ENCODE measurements at places on chromosomes 7 and 10.

GRCh38 chr10:13457958-13458686, 70.7 kb downstream of the BEND7 start:
- DNase-seq: peak; percentile 68

- DNase-seq: no peak
Measured at GRCh38 chr10:5563991-5564536, 39.3 kb downstream of the CALML3 start.

- DNase-seq: no peak
Measured at GRCh38 chr10:23779301-23779700, 340.4 kb downstream of the OTUD1 start.

GRCh38 chr7:101536232-101536631, 92.9 kb downstream of the MYL10 start:
- no peak for DNase-seq

GRCh38 chr7:30163231-30163894, 28.6 kb downstream of the MTURN start:
- no peak for DNase-seq

GRCh38 chr7:61111-61510, 131.3 kb upstream of the FAM20C start:
- no peak for DNase-seq

GRCh38 chr7:120799147-120799546, 58.8 kb downstream of the TSPAN12 start:
- no peak for DNase-seq

- DNase-seq: no peak
Measured at GRCh38 chr10:118838364-118838763, 83.6 kb upstream of the CACUL1 start.

DNA sequence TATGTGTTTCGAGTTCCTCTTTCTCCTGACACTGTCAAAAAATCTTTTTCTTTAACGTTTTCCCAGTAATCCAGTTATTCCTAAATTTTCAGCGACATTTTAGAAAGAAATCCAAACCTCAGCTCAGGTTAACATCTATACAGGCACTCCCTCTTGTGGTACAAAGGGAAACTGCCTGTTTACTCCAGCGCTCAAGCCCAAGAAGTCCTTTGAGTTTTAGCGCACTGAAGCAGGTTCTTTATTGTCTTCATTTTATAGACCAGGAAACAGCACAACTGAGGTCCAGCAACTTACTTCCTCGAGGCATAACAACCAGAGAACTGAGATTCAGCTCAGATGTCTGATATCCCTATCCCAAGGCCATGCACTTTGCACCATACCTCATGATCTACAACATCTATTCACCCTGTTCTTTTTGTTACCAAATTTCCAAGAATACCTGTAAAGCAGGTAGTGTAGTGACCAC, 287.2 kb upstream of the MKLN1 start:
- DNase-seq: peak; percentile 83

- DNase-seq: no peak
Measured at GRCh38 chr10:101762736-101763135, 13.2 kb downstream of the FGF8 start.

DNA sequence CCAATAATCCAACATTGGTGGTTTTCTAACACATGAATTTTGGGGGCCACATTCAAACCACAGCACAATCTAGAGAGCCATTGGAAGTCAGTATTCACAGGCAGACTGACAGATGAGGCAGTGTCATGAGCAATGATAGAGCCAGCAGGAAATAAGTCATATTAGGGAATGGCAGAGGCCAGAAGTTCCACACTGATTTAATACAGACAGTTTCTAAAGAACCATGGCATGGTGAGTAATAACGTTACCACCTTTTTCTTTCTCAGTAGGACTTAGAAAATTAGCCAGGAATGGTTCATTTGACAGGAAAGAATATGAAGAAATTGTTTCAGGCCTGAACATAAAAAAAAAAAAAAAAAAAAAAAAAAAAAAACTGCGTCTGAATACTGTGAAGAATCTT, 210.3 kb downstream of the GPAM start:
- no peak for DNase-seq

DNA sequence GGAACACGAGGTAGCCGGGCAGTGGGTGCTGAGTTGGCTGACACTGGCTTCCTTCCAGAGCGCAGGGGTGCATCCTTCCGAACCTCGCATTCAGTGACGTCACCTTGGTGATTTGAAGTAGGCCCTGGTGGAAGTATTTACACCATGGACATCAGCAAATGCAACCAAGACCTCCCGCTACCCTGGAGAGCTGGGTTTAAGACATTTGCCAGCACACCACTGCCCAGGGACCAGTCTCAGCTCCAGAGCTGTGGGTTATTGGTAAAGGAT, 106.4 kb upstream of the GPR26 start:
- no peak for DNase-seq

- no peak for DNase-seq
Measured at GRCh38 chr10:36198322-36198721, 556.2 kb upstream of the FZD8 start.

DNA sequence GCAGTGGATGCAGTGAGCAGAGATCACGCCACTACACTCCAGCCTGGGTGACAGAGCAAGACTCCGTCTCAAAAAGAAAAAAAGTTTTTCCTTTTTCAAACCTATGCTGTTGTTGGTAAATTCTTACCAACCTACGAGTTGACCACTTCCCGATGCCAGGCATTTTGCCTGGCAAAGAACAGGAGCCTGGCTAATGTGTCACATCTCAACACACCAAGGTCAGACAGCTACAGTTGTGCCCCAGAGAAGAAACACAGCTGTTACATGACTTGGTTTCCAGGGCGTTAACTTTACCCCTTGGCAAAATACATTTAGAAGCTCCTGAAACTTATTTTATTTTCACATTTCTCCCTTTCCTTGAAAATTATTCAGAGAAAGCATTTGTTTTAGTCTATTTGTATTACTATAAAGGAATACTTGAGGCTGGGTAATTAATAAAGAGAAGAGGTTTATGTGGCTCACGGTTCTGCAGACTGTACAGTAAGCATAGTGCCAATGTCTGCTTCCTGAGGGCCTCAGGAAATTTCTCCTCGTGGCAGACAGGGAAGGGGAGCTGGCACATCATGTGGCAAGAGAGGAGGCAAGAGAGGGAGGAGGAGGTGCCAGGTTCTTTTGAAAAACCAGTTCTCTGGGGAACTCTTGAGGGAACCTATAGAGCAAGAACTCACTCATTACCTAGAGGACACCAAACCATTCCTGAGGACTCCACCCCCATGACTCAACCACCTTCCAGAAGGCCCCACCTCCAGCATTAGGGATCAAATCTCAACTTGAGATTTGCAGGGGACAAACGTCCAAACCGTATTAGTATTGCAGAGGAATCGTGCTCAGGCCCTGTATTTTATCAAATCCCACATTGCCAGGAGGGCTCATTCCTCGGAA, 83.3 kb downstream of the PAXIP1 start:
- no peak for DNase-seq

DNA sequence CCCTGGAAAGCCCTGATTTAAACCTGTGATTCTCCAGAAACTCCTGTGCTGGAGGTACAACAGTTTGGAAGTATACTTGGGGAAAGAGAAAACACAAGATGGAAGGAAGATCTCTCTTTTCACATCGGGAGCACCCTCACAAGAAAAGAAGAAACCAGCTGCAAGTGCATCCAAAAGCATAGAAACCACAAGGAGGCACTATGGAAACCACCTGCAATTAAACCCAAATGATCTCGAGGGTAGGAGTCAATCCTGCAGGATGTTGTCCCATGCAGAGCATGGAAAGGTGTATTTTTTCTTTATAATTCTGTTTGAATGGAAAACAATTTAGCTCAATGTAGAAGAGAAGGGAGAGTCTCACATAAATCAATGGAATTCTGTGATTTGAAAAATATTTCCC, 210.5 kb downstream of the TWIST1 start:
- DNase-seq: no peak
